ENCODE measurements at places on chromosomes 7 and 10.

- no peak for DNase-seq
Measured at GRCh38 chr10:34698248-34698831, 116.8 kb downstream of the PARD3 start.

GRCh38 chr7:129780257-129780973 is 168.9 kb downstream of the NRF1 start:
- peak; percentile 99 for DNase-seq

DNA sequence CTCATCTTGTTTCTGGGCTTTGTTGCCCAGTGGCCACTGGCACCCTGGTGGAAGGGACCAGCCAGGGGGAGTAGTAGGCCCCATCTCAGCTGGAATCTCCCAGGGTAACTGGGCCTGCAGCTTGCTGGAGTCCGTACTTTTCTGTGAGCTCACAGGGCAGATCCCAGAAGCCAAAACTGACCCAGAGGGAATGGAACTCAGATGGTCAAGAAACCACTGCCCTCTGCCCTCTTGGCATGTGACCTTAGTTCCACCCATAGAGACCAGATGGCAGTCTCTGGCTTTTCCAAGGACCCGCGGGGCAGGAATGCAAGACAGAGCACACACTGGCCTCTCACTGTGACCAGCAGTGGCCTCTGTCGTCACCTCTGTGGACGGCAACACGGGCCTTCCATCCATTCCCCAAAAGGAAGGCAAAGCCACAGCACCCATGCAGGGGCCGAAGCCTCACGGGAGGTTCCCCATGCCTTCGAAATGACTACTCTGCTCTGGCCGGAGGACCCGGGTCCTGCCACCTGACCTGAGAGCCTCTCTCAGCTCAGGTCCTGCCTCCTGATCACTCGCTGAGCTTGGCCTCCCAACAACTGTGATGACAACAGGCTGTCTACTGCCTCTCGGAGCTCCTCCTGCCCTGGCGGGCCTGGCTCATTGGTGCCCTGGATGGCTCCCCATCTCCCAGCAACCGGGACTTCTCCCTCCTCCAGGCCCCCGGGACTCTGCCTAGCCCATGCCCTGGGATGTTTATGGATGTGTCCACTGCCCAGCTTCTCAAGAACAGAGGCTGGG is 29.9 kb downstream of the MYL10 start:
- DNase-seq: peak; percentile 36

DNA sequence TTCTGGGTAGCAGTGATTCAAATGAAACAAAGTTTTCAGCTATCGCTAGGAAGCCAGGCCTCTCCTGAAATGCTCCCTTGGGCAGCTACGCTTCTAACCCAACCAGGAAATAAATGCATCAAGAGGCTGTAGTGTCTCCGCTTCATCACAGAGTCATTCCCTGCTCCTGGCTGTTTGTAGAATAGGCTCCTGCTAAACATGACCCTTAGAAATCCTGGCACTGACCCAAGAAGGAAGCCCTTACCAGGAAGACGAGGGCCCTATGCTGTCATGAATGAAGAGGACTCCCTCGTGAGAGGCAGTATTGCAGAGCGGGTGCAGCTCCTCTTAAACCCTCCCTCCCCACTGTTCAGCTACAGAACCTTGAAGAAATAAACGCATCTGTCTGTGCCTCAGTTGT is 48.3 kb downstream of the NOD1 start:
- no peak for DNase-seq

DNA sequence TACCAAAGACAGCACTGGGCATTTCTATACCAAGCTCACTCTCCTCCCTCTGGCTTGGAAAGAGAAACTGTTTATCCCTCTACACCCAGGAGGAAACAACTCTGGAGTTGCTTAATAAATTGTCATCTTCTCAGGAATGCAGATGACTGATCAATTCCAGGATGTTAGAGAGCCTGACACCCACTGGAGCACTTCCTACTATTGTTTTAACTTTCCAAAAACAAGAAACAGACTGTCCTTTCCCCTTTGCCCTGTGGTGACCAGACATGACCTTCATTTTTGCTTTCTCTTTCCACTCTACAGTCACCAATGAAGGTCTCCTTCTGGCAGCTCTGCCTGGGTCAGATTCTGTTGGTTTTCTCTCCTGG is 19.6 kb downstream of the GIMAP4 start:
- DNase-seq: no peak

- DNase-seq: no peak
Measured at GRCh38 chr10:28564905-28565304, 32.0 kb downstream of the WAC start.

DNA sequence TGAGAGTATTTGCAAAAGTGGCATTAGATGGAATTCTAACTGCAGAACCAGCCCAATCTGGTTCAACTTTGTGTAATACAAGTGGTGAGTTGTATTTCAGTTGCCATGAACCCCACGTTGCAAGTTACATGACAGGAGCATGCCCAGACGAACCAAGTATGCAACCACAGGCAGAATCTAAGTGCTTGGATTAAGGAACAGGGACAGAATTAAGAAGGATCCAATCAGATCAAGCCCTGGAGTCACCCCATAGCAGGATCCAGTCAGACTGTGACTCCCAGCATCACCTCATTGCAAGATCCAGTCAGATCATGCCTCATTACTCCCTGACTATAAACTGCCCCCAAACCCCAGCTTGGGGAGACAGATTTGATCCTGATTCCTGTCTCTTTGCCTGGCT is 388.7 kb upstream of the NRP1 start:
- DNase-seq: no peak

- no peak for DNase-seq
Measured at GRCh38 chr7:148620749-148621359, 30.3 kb downstream of the C7orf33 start.

DNA sequence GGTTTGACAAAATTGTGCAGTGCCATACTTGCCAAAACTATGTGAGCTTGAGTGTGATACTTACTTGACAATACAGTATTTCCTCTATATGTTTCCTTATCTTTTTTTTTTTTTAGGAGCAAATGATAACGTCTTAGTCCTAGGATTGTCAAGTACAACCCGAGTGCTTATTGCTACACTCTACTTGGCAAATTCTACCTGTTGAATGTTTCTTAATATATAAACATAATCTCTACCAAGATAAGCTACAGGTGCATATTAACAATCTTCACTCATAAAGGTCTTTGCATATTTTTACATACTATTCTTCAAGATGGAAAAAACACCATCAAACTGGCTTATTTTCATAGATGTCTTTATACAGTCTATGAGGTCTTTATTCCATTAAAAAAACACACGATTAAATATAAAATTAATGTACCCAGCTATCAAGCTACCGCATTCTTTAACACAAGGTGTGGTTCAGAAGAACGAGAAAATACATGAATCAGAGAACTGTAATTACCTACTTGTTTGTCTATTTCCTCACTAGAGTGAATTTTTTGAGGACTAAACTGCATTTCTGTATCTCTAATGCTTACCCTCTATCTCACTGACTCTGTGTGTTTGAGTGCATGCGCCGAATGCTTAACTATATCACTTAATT is 76.1 kb upstream of the PDSS1 start:
- DNase-seq: no peak

DNA sequence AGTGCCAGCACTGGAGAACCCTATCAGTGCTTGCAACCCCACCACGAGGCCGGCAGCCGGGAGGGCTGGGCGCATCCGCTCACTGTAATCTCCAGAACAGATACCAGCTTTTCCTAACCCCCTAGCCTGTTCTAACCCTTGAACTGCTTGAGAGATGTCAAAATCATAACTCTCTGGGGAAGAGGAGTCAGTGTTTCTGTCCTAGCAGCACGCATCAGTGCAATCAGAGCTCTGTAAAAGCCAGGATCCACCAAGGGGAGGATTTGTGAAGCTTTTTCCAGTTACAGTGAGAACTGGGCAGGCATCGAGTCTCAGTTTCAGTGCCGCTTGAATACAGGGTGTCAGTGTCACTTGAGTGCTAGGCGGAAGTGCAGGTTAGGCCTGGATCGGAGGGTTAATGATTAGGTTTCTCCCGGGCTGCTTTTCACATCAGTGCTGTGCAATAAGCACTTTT is 104.5 kb upstream of the INSYN2A start:
- no peak for DNase-seq

- DNase-seq: no peak
Measured at GRCh38 chr7:50629238-50629901, 64.2 kb upstream of the DDC start.

GRCh38 chr10:86961481-86962091 is 3.2 kb downstream of the SNCG start:
- peak; percentile 37 for DNase-seq

GRCh38 chr10:128055061-128055868 is 71.0 kb downstream of the MKI67 start:
- no peak for DNase-seq

- no peak for DNase-seq
Measured at GRCh38 chr7:42928754-42929153, 3.2 kb downstream of the PSMA2 start.

DNA sequence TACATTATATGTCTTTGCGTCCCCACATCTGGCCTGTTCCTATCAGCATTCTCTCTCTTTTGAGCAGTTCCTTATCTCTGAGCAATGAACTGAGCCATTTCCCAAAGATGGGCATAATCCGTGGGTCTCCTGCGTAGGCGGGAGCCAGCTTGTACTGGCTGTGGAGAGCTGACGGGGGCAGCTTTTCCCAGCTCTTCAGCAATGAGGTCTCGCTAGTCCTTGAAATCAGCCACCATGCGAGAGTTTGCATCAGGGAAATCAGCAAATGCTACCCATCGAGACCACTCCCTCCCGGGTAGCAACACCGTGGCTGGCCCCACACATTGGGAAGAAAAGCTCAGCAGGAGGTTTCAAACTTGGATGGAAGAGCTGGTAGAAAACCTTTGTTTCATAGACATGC is 51.9 kb upstream of the FAM180A start:
- DNase-seq: peak; percentile 58

- DNase-seq: no peak
Measured at GRCh38 chr7:105655067-105655466, 73.8 kb upstream of the EFCAB10 start.

All from H7 (cell line).